ENCODE measurements at places on chromosomes 4 and X.
A peak's percentile ranks its signal among the peaks of the same experiment; 100 is the strongest.

DNA sequence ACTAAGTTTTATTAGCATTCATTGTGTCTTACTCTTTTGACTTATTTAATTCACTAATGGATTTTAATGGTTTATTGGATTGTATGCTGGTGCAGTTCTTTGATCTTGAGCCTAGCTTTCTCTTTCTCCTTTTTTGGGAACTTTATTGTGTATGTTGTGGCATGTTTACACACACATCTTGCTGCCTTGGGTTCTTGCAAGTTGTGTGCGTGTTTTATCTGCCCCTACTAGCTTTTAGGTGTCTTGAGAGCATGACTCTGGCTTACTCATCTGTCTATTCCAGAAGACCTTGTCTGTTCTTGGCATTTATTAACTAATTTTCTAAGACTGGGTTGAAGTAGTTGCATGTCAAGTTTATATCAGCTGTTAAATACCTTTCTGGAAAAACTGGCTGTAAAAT is 2.7 kb downstream of the TMEM165 start:
- peak; percentile 40 for DNase-seq

DNA sequence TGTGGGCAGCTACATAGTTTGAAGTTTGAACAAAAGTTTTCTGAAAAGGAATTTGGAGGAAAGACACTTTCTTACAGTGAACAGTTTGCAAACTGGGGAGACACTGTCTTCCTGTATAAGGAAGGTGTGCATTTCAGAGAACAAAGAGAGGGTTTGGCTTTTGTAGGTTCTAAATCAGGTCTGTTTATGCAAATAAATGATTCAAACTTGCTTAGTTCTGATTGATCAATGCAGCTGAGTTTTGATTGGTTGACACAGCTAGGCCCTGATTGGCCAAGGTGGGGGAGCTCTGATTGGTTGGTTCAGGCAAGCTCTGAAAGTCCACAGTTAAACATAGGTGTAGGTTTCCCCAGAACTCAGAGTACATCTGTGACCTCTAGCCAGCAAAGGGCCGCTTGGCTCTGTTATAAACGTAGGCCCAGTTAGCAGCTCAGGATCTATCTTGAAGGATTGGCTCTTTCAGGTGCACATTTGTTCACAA is 63.0 kb upstream of the ENPP6 start:
- DNase-seq, result no peak

- no peak for DNase-seq
Observed at GRCh38 chr4:2930758-2931511, 32.3 kb downstream of the NOP14 start.

DNA sequence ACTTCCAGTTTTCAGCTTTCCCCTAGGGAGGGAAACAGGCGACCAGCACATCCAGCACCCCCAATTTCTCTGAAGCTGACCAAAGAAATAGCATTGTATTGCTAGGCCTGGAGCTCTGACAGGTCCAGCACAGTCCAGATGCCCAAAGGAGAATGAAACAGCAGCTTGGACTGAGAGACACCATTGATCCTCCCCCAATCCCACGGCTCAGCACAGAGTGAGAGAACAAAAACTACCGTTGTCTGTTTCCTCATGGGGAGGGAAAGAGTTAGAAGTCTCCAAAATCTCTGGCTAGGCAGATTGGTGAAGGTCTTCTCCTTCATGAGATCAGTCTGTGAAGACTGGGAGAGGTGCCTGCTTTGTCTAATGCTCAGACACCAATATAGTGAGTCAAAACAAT is 8.6 kb downstream of the TCEAL7 start:
- DNase-seq, result no peak

DNA sequence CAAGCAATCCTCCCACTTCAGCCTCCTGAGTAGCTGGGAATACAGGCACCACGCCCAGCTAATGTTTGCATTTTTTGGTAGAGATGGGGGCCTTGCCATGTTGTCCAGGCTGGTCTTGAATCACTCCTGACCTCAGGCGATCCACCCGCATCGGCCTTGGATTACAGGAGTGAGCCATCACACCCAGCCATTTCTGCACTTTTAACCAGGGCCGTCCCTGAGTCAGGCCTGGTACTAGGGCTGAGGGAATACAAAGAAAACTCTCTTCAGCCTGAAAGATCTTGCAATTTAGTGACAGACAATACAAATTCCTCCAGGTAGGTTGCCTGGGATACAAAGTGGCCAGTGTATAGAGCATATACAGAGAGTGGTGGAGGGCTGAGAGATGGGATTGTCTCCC is 65.8 kb downstream of the BCOR start:
- DNase-seq, result no peak

GRCh38 chrX:49266523-49267445 is 2.3 kb upstream of the FOXP3 start:
- DNase-seq, result no peak

GRCh38 chr4:8913121-8913857 is 41.6 kb upstream of the HMX1 start:
- DNase-seq, result no peak

DNA sequence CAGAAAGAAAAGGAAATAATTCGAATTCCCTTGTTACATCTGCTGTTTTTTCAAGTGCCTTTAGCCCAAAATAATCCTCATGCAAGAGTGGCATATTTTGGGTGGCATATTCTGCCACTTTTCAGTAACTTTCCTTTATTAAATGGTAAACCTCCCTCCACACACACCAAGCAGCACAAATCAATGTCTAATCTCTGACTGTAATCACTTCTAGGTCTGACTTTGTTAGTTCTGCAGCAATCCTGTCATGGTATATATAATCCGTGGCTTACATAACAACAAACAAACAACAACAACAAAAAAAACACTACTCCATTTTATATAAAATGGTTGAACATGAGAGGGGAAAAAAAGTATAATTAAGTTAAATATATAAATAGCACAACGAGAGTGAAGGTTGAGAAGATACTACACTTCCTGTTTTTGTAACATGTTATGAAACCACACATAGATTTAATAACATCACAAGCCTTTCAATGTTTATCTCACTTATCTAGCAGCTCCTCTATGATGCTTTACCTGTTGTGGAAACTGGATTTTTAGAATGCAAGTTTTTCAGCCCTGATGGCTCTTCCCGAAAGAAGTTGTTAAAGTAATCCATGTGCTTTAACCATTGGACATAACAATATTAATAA is 715.4 kb downstream of the GRXCR1 start:
- DNase-seq, result no peak
